NCI-H187 (cell line): ENCODE measurements at places on chromosomes 6 and 20.
A peak's percentile ranks its signal among the peaks of the same experiment; 100 is the strongest.

GRCh38 chr6:154773610-154774089, 40.4 kb downstream of the SCAF8 start:
- no peak for DNase-seq

- no peak for DNase-seq
Observed at GRCh38 chr6:43953794-43954310, 173.4 kb downstream of the MRPL14 start.

DNA sequence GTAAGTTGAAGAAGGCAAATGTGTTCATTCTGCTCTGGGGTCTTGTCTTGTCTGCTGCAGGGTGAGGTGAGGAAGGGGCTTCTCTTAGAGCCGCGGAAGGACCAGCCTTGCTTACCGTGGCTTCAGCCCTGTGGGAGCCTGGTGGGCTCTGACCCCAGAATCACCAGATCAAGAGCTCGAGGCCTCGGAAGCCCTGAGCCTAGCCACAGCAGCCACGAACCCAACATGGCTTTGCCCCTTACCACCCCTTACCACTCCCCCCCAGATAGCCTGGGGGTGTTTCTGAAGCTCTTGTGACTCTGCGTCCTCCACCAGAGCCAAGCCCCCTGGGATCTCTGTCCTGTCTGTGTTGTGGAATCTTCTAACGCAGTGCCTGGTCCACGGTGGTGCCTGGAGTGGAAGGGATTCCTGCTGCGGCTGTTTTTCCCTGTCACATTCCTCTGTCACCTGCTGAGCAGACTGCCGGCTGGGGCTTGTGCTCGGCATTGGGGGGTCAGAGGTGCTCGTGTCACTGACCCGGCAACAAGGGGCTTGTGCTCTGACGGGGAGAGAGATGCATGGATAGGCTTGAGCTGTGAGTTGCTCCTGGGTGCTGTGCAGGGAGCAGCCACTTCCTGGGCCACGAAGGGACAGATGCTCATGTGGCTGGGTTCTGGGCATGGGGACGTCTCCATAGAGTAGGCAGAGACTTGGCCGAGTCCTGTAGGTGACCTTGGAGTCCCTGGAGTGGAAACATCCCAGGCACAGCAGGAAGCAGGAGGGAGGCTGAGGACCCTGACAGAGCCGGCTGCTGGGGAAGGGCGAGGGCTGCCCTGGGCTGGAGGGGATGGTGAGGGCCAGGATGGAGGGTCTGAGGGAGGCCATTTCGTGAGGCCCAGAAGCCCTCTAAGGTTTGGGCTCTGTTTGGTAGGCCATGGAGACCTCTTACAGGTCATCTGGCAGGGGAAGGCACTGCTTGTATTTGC, 316.0 kb downstream of the QKI start:
- no peak for DNase-seq

- no peak for DNase-seq
Observed at GRCh38 chr20:37839955-37840354, 63.0 kb upstream of the VSTM2L start.

DNA sequence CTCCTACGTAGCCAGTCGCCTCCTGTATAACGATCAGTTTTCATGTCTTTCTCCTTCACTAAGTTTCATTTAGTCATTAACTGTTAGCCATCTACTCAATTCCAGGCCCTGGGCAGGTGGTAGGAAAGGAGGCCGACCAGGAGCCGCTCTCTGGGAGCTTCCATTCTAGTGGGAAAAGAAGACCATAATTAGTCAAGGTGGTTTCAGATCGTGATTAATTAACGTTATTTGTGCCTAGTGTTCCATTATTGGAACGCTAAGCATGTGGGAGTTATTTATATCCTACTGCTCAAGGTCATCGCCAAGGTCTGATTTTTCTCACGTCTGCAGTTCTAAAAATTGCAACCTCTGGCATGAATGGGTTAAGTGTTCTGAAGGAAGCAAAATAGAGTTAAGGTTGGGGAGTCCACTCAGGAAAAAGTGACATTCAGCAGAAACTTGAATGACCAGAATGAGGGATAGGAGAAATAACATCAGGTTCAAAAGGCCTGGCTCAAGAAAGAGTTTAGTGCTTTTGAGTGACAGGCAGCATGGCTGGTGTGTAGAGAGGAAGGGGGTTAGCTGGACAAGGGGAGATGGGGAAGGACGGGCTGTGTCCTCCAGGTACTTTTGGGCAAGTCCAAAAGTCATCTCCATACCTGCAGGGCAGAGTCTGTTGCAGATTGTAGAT, 812 bp downstream of the SLC9A8 start:
- DNase-seq, result no peak

DNA sequence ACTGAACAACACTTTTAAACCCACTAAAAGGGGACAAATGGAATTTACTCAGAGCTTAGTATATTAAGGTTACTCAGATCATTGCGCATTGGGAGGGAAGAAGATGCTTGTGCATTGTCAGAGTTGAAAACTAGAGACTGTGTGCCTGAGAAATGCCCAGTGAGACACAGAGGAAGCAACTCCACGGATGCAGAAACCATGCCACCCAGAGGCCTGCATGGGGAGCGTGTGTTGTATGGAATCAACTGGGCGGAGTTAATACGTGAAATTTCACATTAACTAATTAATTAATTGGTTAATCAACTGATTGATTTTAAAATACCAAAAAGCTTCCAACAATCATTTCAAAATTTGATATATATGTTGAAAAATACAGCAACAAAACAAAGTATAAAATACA, 391.6 kb downstream of the PLCB1 start:
- DNase-seq, result no peak

DNA sequence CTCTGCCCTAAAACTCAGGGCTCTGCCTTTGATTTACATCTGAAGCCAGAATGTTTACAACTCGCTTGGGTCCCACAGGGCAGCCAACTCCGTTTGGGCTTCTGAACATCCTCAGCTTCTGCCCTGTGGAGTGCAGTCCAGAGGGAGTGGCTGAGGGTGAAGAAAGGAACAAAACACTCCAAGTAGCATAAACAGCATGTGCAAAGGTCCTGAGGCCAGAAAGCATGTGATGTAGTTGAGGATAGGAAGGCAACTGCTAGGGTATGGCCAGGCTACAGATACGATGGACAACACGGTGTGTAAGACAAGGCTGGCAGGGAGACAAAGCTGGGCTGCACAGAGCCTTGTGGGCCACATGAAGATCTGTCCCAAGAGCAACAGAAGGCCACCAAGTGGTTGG, 12.5 kb downstream of the JAG1 start:
- DNase-seq, result no peak

DNA sequence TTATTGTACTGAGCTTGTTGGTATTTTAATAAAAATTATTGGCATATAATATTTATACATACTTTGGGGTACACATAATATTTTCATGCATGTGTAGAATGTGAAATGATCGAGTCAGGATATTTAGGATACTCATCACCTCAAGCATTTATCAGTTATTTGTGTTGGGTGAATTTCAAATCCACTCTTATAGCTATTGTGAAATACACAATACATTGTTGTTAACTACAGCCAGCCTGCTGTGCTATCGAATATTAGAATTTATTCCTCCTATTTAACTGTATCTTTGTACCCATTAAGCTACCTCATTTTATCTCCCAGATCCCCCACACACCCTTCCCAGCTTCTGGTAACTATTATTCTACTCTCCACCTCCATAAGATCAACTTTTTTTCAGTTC, 14.6 kb upstream of the MICB start:
- no peak for DNase-seq

GRCh38 chr20:46951840-46952497, 57.3 kb downstream of the EYA2 start:
- no peak for DNase-seq

- no peak for DNase-seq
Observed at GRCh38 chr20:37673444-37673843, 20.4 kb upstream of the CTNNBL1 start.

GRCh38 chr6:111973927-111974639, 79.8 kb upstream of the CCN6 start:
- no peak for DNase-seq

DNA sequence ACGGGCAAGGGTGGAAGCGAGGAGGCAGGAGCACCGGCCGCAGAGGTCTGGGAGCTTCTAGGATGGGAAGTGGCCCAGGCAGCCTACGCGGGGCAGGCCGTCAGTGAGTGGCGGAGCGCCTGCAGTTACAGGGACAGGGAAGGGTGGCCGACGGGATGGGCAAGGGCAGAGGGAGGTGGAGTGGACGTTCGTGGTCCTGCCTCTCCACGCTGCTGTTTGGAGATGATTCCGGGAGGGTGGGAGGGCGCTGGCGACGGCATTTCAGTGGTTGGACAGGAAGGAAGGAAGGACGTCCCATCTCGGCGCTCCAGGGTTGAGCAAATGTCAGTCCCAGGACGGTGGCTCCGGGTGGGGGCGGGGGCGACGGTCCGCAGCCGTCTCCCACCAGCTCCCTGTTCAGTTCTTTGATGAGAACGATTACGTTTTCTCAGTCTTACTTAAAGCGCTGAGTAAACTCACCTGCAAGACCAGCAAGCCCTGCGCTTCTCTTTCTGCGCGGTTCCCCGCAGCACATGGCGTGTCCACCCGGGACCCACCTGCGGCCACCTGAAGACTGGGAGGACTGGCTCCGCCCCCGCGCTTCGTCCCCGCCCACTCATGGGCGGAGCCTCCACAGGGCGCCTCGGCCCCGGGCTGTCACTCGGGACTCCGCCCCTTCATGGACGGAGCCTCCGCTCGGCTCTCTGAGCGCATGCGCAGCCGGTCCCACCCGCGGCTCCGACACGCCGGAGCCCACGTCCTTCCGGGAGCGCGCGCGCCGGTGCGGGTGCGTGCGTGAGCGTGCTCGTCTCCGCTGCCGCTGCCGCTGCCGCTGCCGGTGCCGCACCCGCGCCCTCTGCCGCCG, at the start of gene DNAJC5:
TSS of gene DNAJC5 (plus strand) at position 769 of the 844 bp plus-strand sequence. CDS start 33,220 bp downstream, outside the sequence.
- peak; percentile 97 for DNase-seq

- no peak for DNase-seq
Observed at GRCh38 chr6:82872185-82872584, 193.5 kb downstream of the UBE3D start.

- DNase-seq, result no peak
Observed at GRCh38 chr20:48771542-48771941, 56.3 kb downstream of the PREX1 start.

- DNase-seq, result no peak
Observed at GRCh38 chr20:36106606-36107005, 47.9 kb upstream of the EPB41L1 start.

DNA sequence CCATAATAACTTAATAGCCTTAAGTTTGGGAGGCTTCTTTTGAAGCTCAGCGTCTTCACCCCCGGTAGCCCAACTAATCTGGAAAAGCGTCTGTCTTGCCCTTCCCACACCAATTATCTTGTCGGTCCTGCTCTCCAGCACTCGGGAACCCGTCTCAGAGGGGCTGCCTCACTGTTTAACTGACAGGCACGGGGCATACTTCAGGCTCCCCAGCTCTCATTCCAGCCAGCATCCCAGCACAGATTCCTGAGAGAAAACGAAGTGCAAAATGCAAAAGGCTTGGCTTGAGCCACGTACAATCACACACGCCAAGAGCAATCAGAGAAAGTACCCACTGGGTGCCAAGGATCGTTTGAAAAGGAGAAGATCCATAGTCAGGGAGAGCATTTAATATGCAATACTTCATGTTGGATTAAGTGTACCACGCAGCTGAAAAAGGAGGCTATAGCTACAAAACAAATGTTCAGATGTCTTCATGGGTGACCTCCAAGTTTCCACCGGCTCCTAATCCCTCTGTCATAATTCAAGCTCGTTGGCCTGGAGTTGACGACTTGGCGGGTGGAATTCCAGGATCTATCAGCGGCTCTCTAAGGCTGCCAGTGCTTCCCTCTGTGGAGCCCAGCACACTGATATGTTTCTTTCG, 53.7 kb upstream of the STX16 start:
- DNase-seq, result no peak

DNA sequence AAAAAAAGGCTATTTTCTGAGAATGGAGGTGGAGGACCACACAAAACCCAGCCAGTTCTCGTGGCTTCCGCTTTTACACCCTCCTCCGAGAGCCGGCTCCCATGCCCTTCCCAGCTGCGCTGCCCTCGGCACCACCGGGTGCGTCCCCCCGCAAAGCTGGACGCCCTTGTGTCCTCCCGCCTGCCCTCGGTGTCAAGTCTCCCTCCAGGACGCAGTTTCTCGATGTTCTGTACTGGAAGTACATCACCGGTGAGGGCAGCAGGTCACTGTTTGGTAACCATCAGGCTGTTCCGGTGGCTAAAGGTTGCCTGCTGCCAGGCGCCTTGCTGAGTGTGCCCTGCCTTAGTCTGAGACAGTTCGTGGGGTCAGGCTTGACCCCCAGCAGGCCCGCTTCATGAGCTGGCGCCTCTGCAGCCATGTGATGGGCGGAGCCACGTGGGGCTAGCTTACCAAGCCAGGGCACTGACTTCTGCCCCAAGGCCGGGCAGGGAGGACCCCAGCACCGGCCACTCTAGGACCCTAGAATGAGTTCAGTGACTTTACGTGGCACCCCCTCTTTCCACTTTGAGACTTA, 34.6 kb downstream of the RREB1 start:
- no peak for DNase-seq

DNA sequence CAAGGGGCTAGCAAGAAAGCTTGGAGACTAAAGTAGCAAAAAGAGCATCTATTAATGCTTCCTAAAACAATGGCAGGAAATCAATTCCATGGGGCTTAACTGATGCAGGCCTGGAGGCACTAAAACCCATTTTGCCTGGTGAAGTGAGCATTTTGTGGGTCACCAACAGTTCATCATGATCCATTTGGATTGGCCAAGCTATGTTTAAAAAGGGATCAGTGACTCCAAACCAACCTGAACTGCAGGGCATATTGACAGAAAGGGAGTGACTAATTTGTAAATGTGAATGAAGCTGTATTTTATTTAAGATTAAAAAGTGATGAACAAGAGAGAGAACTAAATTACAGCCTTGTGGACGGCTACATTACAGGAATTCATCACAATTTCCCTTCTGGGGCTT, 132.0 kb downstream of the PCSK2 start:
- no peak for DNase-seq

DNA sequence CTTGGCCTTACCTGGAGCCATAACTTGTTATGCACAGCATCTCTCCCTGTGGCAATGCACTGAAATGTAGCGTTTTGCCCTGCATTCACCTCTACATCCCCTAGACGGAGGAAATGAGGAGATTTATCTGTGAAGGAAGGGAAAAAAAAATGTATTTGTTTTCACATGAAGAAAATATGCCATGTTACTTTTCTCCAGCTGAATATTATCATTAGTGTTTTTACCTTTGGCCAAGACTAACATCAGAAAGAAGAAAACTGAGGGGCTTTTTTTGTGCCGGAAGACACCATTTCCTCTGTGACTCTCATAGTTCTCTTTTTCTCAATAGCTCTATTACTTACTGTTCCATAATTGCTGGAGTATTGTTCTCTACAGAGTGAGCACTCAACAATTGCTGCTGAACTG, 280.4 kb downstream of the PTPRK start:
- DNase-seq, result no peak

DNA sequence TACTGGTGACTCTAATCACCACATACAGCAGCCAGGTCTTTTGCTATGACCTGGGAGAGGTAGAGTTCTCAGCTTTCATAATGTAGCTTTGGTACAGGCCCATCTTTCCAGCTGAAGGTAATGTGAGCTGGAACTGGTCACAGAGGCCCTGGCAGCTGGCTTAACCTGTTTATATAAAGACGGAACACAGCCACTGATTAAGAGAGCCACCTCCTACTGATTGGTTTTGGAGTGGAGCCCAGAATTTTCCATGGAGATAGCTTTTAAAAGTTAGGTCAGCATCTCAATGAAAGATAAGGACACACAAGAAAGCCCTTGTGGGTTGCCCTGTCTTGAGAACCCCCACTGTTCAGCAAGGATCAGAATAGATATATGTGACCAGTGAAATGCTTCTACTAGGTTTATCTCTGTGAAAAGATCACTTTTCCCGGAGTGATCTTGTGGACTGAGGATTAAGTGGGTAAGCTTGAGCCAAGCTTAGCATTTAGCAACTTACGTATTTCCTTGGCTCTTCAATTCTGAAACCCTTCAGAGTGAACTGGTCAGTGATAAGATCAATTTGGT, 213.7 kb upstream of the CITED2 start:
- DNase-seq, result peak; percentile 17

GRCh38 chr6:132811276-132811675, 3.1 kb upstream of the RPS12 start:
- DNase-seq, result no peak
